ENCODE measurements at places on chromosomes 4 and X. TPM values are rescaled to one million over a fixed set of nuclear protein-coding genes. Genes with fewer than 3 reads are reported as not detected.
A peak's percentile ranks its signal among the peaks of the same experiment; 100 is the strongest.

FRMD7 gene
- not detected for total RNA-seq

PCDH7 gene
- 40.8 TPM for total RNA-seq

GAGE12J gene
- total RNA-seq = not detected

DNA sequence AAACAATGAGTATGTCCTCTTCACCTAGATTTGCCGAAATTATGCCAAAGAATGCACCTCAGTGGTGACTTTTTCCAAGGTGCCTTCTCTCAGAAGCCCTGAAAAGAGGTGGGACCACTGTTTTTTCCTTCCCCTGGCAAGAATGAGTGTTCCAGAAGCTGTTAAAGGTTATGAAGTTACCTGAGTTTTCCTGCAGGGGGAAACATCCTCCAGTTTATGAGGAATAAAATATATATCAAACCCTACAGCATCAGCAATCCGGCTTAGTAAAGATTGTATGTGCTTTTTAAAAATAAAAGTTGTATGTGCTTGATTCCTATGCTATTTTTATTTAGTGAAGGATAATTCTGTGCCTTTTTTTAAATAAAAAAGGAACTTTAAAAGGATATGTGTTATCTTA lies 73.3 kb downstream of the RBM46 start:
- no peak overlapping the region for H3K27ac ChIP-seq
- H3K4me1 ChIP-seq = no peaks in the 10 kb centered on the region
- no peak overlapping the region for H3K4me3 ChIP-seq
- DNase-seq = no peak
- no peaks in the 10 kb centered on the region for H3K36me3 ChIP-seq

DNA sequence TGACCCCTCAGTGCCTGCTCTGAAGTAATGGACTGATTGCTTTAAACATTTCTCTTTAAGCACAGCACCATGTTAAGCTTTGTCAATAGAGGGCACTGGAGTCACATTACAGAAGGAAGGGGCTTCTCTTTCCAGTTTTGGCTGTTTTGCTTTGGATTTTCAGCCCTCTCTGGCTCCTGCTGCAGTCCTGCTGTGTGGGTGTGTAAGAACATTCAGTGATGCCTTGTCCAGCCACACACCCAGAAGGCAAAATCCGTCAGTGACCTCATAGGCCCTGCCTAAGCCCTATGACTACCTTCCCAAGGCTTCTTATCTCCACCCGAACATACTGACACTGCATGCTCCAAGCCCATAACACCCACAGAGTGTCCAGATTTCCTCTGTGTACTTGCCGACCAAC lies 215.3 kb upstream of the CTSO start:
- DNase-seq = peak; percentile 99
- H3K27me3 ChIP-seq = no peaks in the 10 kb centered on the region
- H3K36me3 ChIP-seq = no peaks in the 10 kb centered on the region

DNA sequence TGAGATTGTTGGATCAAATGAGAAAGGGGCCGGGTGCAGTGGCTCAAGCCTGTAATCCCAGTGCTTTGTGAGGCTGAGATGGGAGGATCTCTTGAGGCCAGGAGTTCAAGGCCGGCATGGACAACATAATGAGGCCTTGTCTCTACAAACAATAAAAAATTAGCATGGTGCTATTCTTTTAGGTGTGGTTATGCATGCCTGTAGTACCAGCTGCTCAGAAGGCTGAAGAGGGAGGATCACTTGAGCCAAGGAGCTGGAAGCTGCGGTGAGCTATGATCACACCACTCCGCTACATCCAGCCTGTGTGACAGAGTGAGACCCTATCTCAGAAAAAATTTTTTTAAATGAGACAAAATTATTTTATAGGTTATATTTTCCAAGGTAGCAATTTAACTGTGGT lies 49.7 kb upstream of the TMEM150C start:
- H3K36me3 ChIP-seq = no peaks in the 10 kb centered on the region
- H3K4me3 ChIP-seq = no peak overlapping the region
- H3K27me3 ChIP-seq = peaks cover 6% of the 10 kb centered on the region
- no peak overlapping the region for H3K27ac ChIP-seq
- H3K4me1 ChIP-seq = no peaks in the 10 kb centered on the region
- no peak for DNase-seq

- no peaks in the 10 kb centered on the region for H3K36me3 ChIP-seq
- H3K27ac ChIP-seq = peak overlapping the region; percentile 21
- peaks cover 3% of the 10 kb centered on the region for H3K4me1 ChIP-seq
- H3K4me3 ChIP-seq = no peak overlapping the region
Measured at GRCh38 chrX:97398030-97398551, 514.4 kb downstream of the RPA4 start.

All from astrocyte (in vitro differentiated cells and primary cell).